Naive B cell (primary cell): ENCODE measurements at places on chromosomes 4 and X.

DNA sequence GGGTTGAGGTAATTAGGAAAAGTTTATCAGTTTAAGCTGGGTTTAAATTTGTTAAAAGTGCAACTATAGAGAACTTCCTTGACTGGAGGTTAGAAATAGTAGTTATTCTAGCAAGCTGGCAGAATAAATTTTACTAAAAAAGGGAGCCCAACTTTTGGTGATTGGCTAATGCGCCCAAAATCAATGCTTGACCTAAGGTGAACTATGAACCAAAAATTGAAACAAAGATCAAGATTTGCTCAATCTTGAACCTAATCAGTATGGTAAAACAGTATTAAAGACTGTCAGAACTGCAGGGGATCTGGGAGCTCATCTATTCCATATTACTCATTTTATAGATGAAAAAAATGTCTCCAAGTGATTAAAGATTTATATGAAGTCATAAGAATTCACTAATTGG is 6.1 kb upstream of the SPATA18 start:
- no peak for DNase-seq

- peak; percentile 18 for DNase-seq
These were observed 589.2 kb upstream of the NR3C2 start for GRCh38 chr4:149031399-149031798.

- DNase-seq = no peak
These were observed 72.8 kb downstream of the DHX15 start for GRCh38 chr4:24511371-24512063.

- no peak for DNase-seq
These were observed 247.6 kb downstream of the DCLK2 start for GRCh38 chr4:150325872-150326271.

DNA sequence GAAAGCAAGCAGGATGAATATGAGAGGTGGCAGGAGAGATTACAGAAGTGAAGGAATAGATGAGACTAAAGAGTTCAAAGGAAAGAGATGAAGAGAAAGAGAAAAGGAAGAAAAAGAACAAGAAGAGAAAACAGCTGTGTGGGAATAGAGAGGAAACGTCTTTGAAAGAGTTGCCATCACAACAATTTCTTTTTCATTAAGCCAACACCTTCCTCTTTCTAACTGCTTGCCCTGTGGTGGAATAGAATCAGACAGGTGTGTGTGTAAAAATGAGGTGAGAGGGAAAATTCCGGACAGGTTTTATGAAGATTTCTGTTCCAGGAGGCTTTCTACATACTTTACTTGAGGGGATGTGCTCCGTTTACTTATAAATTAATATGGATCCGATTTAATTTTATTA is 28.8 kb downstream of the DTHD1 start:
- no peak for DNase-seq

- no peak for DNase-seq
These were observed 52.9 kb downstream of the ARHGAP24 start for GRCh38 chr4:85527815-85528214.

DNA sequence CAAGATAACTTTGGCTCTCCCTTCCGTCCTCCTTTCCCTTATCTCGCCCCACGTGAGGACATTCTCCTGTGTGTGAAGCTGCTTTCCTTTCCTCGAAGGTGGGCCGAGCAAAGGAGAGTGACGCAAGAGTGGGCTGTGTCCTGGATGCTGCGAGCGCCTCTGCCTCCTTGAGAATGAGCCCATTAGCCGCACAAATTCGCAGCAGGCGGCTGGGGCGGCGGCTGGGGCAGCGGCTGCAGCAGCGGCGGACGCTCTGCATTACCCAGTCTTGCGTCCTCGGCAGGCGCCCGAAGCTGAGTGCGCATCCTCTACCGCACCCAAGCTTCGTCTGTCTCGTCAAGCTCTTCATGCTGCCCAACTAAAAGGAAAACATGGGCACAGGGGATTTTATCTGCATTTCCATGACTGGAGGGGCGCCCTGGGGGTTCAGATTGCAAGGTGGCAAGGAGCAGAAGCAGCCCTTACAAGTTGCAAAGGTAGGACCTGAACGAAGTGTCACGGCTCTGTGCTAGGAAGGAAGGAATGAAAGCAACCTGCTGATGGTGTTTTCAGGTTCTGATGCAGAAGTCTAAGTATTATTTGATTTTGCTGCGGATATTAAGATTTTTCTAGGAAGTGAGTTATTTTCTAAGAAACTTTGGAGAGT is at the start of gene SYNPO2:
Gene SYNPO2 (plus strand): TSS at position 189 of the 646 bp plus-strand sequence. CDS start 183 bp downstream, at position 372.
- no peak for DNase-seq

- DNase-seq = no peak
These were observed 461.0 kb upstream of the GALNT7 start for GRCh38 chr4:172707622-172708021.

DNA sequence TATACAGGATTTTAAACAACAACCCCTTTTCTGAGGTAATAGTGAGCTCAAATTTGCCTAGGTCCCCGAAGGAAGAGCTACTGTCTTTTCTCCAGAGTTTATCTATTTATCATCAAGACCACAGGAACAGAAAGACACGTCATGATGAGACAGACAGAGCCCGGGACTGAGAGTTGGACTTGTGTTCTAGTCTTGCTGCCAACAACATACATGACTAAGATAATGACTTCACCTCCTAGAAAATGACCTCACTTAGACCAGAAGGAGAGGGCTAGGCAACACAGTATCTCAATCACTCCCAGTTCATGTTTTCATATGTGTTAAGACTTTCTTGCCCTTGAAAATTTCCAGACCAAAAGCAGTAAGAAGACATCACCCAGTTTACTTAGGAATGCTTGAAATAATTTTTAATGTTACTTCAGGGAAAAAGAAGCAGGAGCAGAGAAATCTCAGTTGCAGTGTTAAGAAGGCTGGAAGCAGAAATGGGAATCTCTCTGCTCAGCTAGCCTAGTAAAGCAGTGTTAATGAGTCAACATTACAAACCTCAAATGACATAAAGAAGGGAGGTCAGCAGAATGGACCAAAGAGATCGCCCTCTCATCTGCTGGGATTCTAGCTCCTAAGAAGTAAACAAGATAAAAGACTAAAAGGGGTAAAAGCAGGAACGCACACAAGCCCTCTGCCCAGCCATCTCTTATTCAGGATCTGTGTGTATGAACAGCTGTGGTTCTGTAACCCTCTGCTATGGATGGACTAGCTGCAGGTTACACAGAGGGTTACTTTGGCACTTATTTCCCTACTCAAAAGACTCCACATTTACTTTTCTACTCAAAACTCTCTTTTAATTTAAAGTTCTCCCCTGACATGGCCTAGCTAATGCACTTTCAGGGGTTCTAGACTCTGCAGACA is 24.8 kb downstream of the PDGFC start:
- no peak for DNase-seq

DNA sequence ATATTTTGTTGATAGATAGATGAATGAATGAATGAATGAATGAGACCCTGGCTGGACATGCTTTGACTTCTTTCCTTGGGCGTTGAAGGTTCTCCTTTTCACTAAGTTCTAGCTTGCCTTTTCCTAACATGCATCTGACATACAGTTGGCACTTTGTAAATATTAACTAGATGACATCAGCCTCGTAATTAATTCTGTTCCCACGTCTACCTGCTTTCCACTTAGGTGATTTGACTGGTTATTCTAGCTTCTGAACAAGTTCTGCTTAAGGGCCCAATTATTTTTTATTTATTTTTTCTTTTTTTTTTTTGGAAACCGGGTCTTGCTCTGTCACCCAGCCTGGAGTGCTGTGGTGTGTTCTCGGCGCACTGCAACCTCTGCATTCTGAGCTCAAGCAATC is 13.9 kb upstream of the RASL11B start:
- no peak for DNase-seq

DNA sequence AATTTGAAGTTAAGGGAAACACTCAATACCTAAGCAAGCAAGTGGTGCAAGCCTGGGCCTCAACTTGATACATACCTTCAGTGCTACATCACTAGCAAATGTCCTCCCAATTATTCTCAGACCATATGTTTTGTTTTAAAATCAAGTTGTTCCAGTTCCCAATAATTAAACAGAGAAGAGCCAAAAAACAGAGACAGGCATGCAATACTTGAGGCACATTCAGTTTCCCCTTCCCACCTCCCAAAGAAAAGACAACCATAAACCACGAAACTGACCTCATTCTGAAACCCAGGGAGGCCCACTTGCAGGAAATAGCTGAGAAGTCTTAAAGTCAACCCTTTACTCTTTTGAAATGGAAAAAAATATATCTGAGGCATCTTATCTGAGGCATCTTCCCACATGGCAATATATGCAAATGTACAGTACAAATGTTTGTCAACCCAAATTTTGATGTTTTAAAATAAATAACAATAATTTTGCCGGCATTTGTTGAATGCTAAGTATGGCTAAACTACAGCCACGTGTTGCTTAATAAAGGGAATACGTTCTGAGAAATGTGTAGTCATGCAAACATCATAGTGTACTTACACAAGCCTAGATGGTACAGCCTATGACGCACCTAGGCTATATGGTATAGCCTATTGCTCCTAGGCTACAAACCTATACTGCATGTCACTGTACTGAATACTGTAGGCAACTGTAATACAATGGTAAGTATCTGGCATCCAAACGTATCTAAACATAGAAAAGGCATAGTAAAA is 147.5 kb downstream of the TSPAN5 start:
- DNase-seq = no peak

- DNase-seq = no peak
These were observed 214.3 kb upstream of the PPARGC1A start for GRCh38 chr4:24104158-24104565.

DNA sequence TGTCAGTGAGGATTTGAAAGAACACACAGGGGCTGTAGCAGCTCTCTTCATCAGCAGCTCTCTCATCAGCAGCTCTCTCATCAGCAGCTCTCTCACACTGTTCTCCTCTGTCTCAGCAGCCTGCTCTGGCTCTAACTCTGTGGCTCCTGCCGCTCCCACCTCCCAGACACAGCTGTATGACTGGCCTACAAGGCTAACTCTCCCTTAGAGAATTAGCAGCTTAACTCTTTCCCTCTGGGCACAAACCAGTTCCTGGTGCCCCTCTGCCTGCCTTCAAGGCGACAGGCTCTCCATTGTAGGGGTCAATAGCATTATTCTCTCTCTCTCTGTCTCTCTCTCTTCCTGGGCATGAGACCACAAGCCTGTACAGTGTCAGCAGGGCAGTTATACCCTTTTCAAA is 385.6 kb upstream of the PCDH10 start:
- DNase-seq = no peak
